Mesothelial cell of epicardium (in vitro differentiated cells): ENCODE measurements at places on chromosomes 4 and X.

DNA sequence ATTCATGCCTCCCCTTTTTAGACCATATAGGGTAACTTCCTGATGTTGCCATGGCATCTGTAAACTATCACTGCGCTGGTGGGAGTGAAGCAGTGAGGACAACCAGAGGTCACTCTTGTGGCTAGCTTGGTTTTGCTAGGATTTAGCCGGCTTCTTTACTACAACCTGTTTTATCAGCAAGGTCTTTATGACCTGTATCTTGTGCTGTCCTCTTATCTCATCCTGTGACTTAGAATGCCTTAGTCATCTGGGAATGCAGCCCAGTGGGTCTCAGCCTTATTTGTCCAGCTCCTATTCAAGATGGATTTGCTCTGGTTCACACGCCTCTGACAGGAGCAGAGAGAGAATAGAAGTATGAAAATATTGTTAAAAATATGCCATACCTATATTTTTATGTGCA is 355.7 kb downstream of the ADGRL3 start:
- DNase-seq = no peak

DNA sequence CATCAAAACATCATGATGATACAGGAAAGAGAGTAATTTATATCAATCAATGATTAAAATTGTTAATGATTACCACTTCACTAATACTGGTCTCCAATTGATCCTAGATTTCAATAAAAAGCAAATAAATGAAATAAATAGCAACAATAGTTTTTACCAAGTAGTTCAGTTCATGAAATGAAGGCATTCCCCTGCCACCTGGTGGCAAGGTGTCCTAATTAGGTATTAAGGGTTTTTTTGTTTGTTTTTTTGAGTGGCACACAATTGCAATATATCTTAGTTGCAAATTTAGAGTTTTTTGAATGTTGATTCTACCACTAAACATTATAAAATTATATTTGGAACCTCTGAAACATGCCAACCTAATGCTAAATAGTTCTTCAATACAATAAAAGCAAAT is 157.4 kb upstream of the PDE5A start:
- no peak for DNase-seq

DNA sequence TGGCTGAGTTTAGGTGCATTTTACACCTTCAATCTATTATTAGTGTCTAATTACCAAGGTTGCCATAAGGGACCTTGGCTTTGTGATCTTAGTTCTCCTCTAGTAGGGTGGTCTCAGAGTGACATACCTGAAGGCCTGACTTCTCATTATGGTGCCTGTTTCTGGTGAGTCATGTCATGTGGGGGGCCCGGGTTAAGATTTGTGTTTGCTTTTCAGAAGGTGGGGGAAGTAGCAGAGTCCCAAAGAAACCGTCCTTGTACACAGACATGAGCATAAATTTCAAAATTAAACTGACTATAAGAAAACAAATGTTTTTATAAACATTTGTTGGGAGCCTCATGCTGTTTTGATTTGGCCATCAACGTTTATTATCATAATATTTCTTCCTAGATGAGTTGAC is 74.5 kb downstream of the HHIP start:
- no peak for DNase-seq

DNA sequence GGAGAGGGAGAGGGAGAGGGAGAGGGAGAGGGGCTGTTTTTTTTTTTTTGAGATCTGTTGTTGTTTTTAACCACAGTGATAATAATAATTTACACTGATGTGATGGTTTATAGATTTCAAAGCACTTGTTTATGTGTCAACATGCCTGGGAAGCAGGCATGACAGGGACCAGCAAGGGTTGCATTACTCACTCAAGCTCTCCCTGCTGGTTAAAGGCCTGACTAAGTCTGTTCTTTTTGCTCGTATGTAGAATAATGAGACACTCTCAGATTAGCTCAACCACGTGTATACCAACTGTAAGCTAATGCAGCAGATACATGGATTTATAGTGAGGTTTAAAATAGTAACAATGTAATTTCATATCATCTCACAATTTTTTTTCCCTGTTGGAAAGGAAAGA is 134.6 kb upstream of the BOD1L1 start:
- no peak for DNase-seq

- DNase-seq = no peak
Measured at GRCh38 chr4:110654254-110654635, 31.4 kb upstream of the PITX2 start.

DNA sequence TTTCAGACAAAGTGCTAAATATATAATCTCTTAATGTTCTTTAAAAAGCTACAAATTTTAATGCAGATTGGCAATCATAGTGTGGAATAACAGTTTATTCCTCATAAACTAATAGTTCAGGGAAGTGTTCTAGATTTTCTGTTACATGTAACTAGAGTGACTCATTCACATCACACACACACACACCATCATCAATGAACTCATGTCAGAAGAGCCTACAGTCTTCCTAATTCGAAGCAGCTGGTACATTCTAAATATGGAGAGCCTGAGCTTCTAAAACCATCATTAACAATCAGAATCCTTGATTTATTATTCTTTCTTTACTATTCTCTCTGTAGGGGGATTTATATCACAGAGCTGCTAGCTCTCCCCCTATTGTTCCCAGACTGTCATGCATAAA is 49.6 kb downstream of the DKK2 start:
- no peak for DNase-seq

GRCh38 chrX:44507292-44507691 is 35.4 kb downstream of the FUNDC1 start:
- no peak for DNase-seq

DNA sequence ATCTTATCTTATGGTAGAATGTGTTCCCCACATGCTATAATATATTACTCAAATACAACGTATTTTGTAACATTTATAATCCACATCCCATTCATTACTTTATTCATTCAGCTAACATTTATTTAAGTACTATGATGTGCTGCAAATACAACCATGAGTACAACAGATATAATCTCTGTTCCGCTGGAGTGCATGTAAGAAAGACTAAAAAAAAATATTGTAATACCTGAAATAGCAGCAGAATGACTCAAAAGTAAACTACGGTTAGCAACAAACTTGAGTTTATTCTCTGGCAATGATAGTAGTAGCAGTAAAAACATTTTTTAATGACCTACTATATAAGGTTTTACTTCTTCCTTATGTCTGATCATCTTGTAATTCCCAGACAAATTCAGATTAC is 1776.3 kb downstream of the STIM2 start:
- no peak for DNase-seq

DNA sequence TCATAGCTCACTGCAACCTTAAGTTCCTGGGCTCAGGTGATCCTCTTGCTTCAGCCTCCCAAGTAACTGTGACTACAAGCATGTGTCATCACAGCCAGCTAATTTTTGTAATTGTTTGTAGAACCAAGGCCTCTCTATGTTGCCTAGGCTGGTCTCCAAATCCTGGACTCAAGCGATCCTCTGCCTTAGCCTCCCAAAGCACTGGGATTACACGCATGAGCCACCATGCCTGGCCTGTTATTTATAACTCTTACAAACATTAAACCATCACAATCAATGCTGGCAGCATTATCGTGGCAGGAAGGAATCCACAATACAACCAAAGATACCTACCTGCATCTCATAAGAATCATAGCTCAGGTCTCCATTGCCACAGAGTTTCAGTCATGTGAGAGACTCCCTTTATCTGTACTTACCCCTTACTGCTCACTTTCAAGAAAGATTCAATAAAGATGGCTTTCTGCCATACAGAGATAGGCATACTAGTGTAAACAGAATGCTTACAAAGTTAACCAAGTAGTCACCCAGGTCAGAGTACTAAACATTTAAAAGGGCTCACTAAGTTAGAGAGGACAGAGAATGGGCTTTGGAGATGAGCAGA is 48.5 kb downstream of the SMIM31 start:
- DNase-seq = no peak

GRCh38 chrX:68252664-68253063 is 180.6 kb downstream of the OPHN1 start:
- no peak for DNase-seq

DNA sequence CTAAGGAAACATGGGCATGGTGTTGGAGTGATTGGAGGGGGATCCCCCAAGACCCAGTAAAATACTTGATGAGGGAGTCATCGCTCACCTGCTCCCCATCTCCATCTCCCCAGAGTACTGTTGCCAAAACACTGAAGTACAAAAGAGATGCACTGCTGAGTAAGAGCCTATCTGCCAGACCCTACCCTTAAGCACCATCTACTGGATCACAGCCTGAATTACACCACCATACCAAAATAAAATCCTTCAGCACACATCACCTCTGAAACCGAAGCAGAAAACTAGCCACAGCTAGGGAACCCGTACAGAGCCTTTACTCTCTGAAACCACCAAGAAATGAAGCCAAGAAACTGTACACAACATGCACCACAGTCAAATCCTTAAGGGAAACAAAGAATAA is 466.3 kb upstream of the ACTRT1 start:
- no peak for DNase-seq
